Gastrocnemius medialis (tissue), 4 donors: ENCODE measurements at places on chromosomes 2 and 18.

DNA sequence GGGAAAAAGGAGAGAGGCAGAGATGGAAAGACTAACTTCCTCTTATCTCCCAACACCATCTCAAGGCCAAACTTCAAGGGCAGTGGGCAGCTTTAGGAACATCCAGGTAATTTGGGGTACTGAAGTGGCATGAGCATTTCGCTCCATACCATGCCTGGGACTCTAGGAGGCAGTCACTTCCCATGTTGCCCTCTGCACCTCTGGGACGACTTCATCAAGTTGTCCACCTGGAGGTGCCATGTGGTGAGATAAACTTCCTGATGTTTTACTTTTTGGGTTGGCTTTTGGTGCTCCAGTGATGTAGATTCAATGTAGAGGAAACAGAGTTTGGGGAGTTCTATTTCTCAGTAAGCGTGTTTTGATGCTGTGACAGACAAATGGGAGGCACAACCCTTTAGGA, 56.3 kb upstream of the UPP2 start:
- no peak for DNase-seq

DNA sequence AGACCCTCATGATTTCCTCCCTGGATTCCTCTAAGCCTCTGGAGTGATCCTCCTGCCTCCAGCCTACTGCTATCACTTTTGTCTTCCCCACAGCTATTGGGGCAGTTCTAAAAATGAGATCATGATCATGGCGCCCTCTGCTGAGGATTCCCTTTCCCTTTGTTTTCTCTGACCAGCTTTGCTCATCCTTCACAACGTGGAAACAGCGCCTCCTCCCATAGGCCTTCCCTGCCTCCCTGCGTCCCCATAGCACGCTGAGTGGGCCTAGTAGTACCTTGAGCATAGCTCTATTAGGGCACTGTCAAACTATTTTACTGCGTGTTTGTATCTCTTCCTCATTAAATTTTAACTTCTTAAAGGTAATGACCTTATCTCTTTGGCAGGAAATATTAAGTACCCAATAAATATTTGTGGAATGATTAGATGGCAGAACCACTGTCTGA, 207.0 kb upstream of the FANCL start:
- DNase-seq = no peak

GRCh38 chr2:15926252-15926651, 14.1 kb upstream of the MYCN start:
- DNase-seq = no peak

DNA sequence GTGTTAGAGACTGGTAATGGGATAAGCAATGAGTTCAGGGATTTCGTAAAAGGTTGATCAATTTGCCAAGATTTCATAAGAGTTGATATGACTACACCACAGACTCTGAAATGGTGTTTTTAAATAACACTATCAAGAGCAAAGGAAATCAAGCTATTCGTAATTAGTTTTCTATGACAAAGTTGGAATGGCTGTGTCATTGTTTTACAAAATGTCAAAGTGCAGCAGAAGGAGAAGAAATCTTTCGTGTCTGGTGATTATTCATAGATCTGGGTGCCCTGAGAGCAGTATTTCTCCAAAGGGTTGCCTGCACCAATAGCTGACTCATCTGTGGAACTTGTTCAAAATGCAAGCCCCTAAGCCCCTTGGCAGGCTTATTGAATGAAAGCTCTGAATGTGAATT, 70.1 kb downstream of the NABP1 start:
- no peak for DNase-seq

GRCh38 chr2:241844066-241844728, 14.5 kb downstream of the PDCD1 start:
- peak; percentile 59 for DNase-seq
